ENCODE measurements at places on chromosomes 5 and 9. TPM values are rescaled to one million over a fixed set of nuclear protein-coding genes. Genes with fewer than 3 reads are reported as not detected.
A peak's percentile ranks its signal among the peaks of the same experiment; 100 is the strongest.

The SPATA31E1 gene
- not detected for total RNA-seq

The ZNF622 gene
- total RNA-seq, result 11.8 TPM

The FGF1 gene
- 11.4 TPM for total RNA-seq

The ABLIM3 gene
- total RNA-seq, result 23.0 TPM

The TPRN gene
- total RNA-seq, result 4.7 TPM

DNA sequence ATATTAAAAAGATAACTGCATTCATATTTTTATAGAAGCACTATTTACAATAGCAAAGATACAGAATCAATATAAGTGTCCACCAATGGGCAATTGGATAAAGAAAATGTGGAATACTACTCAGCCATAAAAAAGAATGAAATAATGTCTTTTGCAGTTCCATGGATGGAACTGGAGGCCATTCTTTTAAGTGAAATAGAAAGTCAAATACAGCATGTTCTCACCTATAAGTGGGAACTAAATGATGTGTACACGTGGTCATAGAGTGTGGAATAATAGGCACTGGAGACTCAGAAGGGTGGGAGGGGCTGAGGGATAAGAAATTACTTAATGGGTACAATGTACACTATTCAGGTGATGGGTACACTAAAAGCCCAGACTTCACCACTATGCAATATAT lies 53.2 kb downstream of the DENND1A start:
- DNase-seq, result no peak
- H3K36me3 ChIP-seq, result peaks cover 3% of the 10 kb centered on the region

DNA sequence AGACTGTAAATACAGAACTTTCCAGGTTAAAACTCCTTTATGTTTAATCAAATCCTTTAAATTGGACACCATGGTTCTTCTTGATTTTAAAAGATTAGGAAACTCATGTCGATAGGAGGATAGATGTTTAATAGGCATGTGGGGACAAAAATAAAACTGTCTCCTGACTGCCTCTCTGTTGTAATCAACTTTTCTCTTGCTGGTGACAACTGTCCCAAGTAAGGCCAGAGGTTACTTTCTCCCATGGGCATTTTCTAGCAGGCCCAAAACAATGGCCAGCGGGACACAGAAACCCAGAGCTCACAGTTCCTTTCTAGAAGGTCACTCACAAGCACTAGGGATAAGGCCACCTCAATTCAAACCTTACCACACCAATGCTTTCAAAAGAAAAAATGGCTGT lies 14.5 kb downstream of the SLC36A2 start:
- no peak overlapping the region for H3K4me3 ChIP-seq
- no peaks in the 10 kb centered on the region for H3K36me3 ChIP-seq
- H3K27me3 ChIP-seq, result no peaks in the 10 kb centered on the region
- DNase-seq, result no peak
- H3K27ac ChIP-seq, result no peak overlapping the region

DNA sequence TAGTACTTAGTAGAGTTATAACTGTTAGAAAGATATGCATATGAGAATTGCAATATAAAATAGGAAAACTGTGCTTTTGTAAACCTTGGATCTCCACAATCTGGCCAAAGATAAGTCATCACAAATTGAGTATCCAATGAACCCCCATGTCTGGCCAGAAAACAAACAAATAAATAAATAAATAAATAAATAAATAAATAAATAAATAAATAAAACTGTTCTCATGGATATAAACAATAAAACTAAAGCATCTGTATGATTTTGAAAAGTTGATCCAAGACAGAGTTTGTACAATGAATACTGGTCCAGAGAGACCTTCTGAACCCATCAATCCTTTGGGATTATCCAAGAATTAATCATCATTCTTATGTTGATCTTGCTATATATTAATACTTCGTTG lies 367.6 kb upstream of the CDH9 start:
- no peak overlapping the region for H3K4me3 ChIP-seq
- no peak overlapping the region for H3K27ac ChIP-seq
- no peak for DNase-seq

DNA sequence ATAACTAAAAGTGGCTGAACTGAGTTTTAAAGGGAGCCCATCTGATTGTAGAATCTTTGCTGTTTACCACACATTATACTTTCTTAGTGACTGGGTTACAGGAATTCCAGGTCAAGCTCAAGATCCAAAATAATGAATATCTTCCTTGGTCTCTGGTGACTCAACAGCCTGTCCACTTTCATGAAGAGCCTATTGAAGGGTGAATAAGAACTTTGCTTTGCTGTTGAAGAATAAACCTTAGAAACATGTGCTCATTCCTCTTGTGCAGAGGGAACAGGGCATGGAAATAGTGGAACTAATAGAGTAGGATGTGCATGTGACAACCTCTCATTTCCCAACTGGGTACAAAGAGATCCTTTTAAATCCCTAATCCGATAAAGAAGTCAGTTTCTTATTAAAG lies 21.4 kb downstream of the ALDH1A1 start:
- H3K4me3 ChIP-seq, result no peak overlapping the region
- no peak for DNase-seq
- peaks cover 5% of the 10 kb centered on the region for H3K4me1 ChIP-seq
- no peak overlapping the region for H3K27ac ChIP-seq

GRCh38 chr9:119026120-119026519 lies 343.1 kb downstream of the BRINP1 start:
- no peak overlapping the region for H3K4me3 ChIP-seq
- no peaks in the 10 kb centered on the region for H3K36me3 ChIP-seq
- H3K4me1 ChIP-seq, result peaks cover 21% of the 10 kb centered on the region
- H3K27ac ChIP-seq, result peak overlapping the region; percentile 90

DNA sequence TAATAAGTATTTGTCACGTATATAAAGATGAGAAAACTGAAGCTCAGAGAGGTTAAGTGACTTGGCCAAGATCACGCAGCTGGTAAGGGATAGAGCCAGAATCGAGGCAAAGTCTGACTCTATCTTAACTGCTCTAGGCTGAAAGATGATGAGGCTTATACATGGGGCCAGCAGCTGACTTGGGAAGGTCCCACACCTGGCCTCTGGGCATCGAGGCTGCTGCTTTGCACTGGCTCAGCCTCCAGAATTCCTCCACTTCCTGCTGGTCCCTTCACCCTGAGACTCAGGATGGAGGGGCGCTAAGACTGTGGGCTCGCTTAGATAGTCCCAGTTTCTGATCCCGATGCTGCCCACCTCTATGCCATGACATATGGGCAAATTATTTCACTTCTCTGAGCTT lies 35.2 kb downstream of the CAMK2A start:
- H3K27me3 ChIP-seq, result no peaks in the 10 kb centered on the region
- no peak overlapping the region for H3K4me3 ChIP-seq
- H3K4me1 ChIP-seq, result no peaks in the 10 kb centered on the region
- H3K36me3 ChIP-seq, result no peaks in the 10 kb centered on the region

DNA sequence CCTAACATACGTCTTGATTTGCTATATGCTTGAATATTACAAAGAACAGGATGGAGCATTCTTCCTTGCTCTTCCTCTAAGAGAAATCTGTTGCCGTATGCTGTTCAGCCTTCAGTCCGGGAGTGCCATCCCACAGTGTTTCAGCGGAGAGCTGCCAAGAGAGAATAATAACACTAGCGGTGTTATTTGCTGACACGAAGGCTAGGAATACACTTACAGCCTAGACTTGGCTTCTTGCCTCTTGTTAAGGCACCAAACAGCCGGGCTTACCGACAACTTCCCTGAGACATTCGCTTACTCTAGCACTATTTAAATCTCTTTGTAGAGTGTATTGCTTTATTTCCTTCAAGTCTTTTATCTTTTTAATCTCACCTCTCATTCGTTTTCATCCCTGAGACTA lies 31.4 kb downstream of the KCTD16 start:
- peaks cover 14% of the 10 kb centered on the region for H3K4me1 ChIP-seq
- no peak overlapping the region for H3K27ac ChIP-seq
- H3K27me3 ChIP-seq, result no peaks in the 10 kb centered on the region
- H3K36me3 ChIP-seq, result no peaks in the 10 kb centered on the region
- H3K4me3 ChIP-seq, result no peak overlapping the region

- no peak overlapping the region for H3K4me3 ChIP-seq
- no peaks in the 10 kb centered on the region for H3K4me1 ChIP-seq
These were observed 6.0 kb upstream of the NEK6 start for GRCh38 chr9:124251605-124252378.

- H3K27me3 ChIP-seq, result no peaks in the 10 kb centered on the region
- no peak overlapping the region for H3K4me3 ChIP-seq
- H3K4me1 ChIP-seq, result peaks cover 100% of the 10 kb centered on the region
- peak overlapping the region; percentile 98 for H3K27ac ChIP-seq
- no peak for DNase-seq
These were observed 11.8 kb downstream of the SPARC start for GRCh38 chr5:151674626-151675610.

- no peak overlapping the region for H3K4me3 ChIP-seq
- H3K27ac ChIP-seq, result no peak overlapping the region
- no peaks in the 10 kb centered on the region for H3K27me3 ChIP-seq
- DNase-seq, result no peak
These were observed 10.6 kb upstream of the FAM163B start for GRCh38 chr9:133619791-133620190.

DNA sequence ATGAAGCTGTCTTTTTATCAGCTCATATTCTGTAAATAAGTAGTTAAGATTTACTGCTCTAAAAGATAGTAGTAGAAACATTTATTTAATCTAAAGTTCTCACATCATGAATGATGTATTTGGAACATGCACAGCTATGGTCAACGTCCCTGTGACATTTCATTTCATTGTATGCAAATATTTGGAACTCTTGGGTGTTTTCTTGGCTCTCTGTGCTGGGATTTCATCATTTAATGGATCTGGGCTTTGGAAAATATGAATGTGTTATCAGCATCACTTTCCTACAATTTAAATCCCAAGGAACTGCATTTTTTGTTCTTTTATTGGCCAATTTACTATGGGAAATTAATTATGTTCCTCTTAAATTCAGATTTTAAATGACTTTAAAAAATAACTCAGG lies 462.9 kb downstream of the SEMA5A start:
- no peak overlapping the region for H3K27ac ChIP-seq
- DNase-seq, result no peak
- no peaks in the 10 kb centered on the region for H3K27me3 ChIP-seq
- H3K4me1 ChIP-seq, result no peaks in the 10 kb centered on the region
- H3K4me3 ChIP-seq, result no peak overlapping the region

GRCh38 chr5:127418974-127419682 lies 98.3 kb upstream of the PRRC1 start:
- H3K36me3 ChIP-seq, result no peaks in the 10 kb centered on the region
- no peak overlapping the region for H3K4me3 ChIP-seq
- H3K4me1 ChIP-seq, result peaks cover 7% of the 10 kb centered on the region
- no peaks in the 10 kb centered on the region for H3K27me3 ChIP-seq

DNA sequence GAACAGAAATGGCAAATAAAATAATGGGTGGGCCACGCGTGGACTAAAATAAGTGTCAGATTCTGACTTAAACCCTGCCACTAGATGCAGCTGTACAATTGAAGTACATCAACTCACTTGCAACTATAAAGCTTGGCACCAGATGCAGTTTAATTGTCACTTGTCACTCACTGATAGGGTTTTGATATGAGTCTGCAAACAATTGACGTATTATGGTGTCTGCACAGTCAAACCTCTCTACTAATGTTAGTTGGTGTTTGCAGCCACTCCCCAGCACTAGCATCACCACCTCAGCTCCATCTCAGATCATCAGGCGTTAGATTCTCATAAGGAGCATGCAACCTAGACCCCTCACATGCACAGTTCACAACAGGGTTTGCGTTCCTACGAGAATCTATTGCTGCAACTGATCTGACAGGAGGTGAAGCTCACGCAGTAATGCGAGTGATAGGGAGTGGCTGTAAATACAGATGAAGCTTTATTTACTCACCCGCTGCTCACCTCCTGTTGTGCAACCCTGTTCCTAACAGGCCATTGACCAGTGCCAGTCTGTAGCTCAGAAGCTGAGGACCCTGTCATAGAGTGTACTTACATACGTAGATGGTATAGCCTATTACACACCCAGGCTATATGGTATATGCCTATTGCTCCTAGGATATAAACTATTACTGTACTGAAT lies 72.1 kb upstream of the SEMA6A start:
- H3K36me3 ChIP-seq, result no peaks in the 10 kb centered on the region
- H3K27me3 ChIP-seq, result no peaks in the 10 kb centered on the region
- no peak for DNase-seq
- H3K4me1 ChIP-seq, result no peaks in the 10 kb centered on the region

GRCh38 chr9:133605446-133605845 lies 3.7 kb downstream of the FAM163B start:
- H3K27ac ChIP-seq, result no peak overlapping the region
- H3K4me1 ChIP-seq, result no peaks in the 10 kb centered on the region
- H3K36me3 ChIP-seq, result no peaks in the 10 kb centered on the region

- DNase-seq, result no peak
- no peaks in the 10 kb centered on the region for H3K27me3 ChIP-seq
- no peaks in the 10 kb centered on the region for H3K36me3 ChIP-seq
- peak overlapping the region; percentile 80 for H3K27ac ChIP-seq
- H3K4me1 ChIP-seq, result peaks cover 34% of the 10 kb centered on the region
These were observed 1.3 kb downstream of the FBXL7 start for GRCh38 chr5:15501091-15501791.

DNA sequence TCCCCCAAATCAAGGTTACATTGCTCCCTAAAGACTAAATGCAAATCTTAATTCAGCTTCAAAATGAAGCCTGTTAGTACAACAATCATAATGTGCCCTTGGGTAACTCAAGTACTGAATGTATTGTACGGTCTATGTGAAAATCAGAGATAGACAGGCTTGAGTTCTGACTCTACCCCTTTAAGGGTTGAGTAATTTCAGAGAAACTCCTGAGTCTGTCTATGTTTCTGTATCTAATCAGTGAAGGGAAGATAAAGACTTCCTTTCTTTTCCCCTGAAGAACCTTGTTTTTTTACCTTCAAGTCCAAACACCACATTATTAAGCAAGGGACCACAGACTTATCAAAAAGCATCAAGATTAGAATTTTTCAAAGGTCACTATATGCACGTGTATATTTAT lies 108.2 kb downstream of the MPDZ start:
- no peaks in the 10 kb centered on the region for H3K27me3 ChIP-seq
- H3K4me1 ChIP-seq, result no peaks in the 10 kb centered on the region
- no peak overlapping the region for H3K4me3 ChIP-seq
- peaks cover 9% of the 10 kb centered on the region for H3K36me3 ChIP-seq

DNA sequence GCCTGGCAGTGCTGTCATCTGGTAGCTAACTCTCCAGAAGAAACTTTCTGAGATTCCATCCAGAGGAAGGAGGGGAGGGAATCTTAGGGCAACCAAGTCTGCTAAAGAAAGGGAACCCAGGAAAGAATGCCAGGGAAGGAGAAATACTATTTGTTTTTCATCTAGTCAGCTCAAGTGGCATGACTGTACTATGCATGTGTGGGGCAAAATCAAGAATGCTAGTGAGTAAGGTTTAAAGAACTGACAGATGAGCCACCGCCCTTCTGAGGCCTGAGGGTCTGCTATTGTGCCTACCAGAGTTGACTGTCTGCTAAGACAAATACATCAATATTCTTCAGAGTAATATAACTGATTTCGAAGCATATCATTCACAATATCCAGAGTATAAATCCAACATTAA lies 204.2 kb downstream of the SLC12A2 start:
- no peak overlapping the region for H3K27ac ChIP-seq
- H3K36me3 ChIP-seq, result no peaks in the 10 kb centered on the region
- no peaks in the 10 kb centered on the region for H3K27me3 ChIP-seq
